ENCODE measurements at places on chromosomes 3 and 15.

DNA sequence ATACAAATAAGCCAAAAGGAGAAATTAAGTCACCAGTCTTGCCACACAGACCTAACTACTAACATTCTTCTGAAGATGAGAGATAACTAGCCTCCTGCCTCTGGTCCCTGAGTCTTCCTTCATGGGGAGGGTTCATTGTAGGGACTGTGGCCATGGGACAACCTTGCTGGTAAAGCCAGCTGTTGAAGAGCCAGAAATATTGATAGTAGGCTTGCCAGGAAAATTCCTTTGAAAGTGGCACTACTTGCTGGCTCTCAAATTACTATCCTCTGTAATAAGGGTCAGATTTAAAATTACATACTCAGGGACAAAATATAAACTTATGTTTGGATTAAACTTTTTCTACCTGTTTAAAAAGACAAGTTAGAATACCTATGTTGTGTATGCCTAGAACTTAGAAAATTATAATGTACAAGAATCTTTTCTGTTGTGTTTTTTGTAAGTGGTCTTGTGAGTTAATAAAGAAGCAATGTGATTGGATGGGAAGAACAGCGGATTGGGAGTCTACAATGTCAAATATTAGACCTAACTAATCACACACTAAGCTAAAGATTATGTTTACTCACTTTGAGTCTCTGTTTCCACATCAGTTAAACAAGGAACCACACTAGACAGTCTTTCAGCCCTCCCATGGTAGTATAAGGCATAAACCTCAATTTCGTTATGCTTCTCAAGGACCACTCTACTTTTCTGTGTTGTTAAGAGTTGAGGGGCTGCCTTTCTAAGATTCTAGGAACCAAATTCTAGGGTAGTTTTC is 60.0 kb upstream of the TRIM71 start:
- DNase-seq, result no peak

GRCh38 chr3:195763076-195763830 is 42.5 kb downstream of the MUC20 start:
- DNase-seq, result no peak

GRCh38 chr3:45904931-45905330 is 18.6 kb downstream of the CCR9 start:
- no peak for DNase-seq

GRCh38 chr3:193145248-193145647 is 95.8 kb upstream of the PLAAT1 start:
- DNase-seq, result no peak

DNA sequence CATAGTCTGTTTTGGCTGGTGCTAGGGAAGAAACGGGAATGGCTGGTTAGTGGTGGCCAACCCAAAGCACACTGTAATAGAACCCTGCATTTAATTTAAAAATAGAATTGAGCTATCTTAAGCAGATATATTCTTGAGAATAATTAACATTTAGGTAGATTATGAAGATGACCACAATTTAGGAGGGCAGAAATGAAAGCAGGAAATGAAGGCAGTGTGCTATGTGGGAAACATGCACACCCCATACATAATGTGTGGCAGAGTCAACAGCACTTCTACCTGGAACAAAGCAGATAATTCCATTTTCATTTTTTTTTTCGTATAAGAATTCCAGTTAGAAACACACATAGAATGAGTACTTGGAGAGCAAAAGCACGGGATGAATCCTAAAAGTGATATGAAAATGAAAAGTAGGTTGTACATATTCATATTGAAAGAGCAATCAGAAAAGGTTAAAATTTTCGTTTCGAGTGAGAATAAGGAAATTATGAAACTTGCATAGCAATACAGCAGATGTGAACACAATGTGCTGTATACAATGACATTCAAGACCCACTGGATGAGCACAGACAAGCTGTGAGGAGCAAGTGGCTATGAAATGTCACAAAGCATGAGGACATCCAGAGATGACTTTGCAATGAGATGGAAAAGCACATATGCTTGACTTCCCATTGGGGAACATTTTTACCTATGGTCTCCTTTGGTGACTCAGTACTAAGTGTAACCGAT is 102.6 kb downstream of the TFG start:
- DNase-seq, result no peak

DNA sequence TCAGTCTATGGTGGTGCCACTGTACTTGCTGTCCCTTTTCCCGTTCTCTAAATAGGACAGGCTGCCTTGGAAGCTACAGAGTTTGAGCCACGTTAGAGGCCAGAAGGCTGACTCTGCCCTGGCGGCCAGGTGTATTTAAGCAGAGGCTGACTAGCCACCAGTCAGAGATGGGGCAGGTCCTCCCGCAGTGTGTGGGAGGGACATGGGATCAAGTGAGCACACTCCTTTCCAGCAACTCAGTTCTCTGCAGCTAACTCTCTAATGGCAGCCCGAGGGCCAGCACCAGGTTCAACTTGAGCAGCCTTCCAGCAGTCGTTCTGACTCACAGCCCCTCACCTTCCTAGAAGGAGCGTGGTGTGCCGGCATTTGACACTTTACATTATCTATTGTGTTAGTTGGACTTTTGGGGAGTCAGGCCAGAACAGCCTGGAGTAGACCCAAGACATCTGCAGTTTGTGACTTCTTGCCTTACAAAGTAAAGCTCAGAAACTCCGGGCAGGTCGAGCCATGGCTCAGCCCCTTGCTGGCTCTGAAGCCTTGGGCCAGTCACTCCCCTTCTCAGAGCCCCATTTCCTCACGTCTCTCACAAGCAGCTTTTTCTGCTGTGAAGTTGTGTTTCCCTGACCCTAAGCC is 46.7 kb upstream of the MYZAP start:
- no peak for DNase-seq

DNA sequence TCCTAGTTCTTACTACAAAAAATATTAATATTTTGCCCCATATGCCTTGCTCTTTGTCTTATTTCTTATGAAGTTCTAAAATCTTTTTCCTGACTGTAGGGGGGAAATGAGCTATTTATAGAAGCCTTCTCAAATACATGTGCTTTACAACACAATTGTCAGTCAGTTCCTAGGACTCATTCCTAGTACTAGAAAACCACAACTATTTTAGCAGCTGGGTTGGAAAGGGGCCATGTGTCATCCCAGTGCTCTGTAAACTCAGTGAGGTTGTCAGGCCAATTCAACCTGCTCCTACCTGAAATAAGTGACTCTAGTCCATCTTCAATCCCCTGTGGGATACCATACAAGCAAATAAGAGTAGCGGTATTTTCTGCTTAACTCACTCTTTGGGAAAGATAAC is 153.8 kb downstream of the ULK4 start:
- no peak for DNase-seq

DNA sequence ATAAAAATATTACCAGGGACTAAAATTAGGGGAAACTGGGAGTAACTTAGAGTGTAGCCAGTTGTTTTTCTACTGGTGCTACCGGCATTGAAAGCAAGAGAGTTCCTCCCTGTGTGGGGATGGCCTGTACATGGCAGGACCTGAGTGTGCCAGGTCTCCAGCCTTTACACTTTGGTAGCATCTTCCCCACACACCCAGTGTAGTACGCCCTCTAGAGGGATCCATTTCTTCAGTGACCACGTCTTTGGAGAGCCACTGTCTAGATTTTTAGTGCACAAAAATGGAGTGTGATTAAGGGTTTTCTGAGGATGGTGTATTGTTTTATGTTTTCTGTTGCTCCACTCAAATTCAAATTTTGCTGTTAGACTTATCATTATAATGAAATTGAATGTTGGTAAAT is 507.0 kb upstream of the TPRG1 start:
- no peak for DNase-seq

DNA sequence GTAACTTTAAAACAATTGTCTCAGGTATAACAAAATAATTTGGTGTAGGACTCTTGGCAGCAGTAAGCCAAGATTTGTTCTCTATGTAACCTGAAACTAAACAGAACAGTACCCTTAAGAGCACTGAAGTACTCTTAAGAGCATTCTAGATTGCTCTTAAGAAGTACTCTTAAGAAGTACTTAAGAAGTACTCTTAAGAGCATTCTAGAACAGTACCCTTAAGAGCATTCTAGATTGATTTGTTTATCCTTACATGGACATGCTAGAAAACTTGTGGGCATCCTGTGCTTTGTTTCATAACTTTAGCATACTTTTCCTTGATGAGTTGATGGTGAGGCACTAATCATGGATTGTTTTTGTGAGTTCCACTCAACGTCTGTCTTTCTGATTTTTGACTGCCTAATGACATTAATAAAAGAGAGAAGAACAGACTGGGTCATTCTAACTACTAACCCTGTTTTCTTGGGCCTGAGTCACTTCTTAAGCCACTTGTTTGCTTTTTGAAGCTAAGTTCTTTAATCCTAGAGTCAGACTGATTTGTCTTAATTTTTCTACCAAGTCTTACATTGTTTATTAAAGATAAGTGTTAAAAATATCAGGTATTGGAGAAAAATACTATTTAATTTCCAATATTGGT is 57.2 kb upstream of the UTS2B start:
- no peak for DNase-seq

GRCh38 chr3:140427786-140428185 is 250.1 kb upstream of the TRIM42 start:
- no peak for DNase-seq

GRCh38 chr3:61451841-61452240 is 109.5 kb upstream of the PTPRG start:
- no peak for DNase-seq

GRCh38 chr15:89556413-89557262 is 18.6 kb upstream of the TICRR start:
- no peak for DNase-seq

- no peak for DNase-seq
Observed at GRCh38 chr3:149426325-149426724, 48.2 kb upstream of the TM4SF4 start.

DNA sequence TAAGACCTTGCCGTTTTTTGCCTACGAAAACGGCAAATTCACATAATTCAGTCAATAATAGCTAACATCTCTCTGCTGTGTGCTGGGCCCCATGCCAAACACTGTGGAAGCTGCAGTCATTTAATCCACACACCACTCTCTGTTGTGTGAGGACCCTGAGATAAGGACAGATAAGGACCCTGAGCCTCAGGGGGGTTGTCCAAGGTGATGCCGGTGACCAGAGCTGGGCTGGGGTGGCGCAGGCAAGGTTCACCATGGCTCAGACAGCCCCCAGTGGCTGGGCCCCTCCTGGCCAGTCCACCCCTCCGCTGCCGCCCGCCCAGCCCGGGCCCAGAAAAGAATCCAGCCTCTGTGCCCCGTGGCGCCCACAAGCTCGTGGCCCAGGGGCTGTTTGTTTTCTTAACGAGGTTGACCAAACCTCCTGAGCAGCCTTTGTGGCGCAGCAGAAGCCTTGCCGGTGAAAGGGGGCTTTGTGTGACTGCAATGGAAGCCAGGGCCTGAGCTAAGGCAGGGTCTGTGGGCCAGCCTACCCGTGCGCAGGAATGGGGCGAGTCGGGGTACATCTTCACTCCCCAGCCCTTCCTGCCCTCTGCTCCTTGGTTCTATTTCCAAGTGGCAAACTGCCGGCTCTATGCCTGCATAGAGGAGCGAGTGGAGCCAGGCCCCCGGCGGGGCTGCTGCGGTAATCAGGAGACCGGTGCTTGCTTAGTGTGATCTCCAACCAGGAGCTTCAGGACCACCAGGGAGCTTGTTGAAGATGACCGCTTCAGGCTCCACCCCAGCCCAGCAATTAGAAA is 4.4 kb upstream of the SNX22 start:
- DNase-seq, result peak; percentile 33

- no peak for DNase-seq
Observed at GRCh38 chr15:48307586-48307985, 23.6 kb upstream of the DUT start.
